ENCODE measurements at places on chromosomes 5 and 9.

DNA sequence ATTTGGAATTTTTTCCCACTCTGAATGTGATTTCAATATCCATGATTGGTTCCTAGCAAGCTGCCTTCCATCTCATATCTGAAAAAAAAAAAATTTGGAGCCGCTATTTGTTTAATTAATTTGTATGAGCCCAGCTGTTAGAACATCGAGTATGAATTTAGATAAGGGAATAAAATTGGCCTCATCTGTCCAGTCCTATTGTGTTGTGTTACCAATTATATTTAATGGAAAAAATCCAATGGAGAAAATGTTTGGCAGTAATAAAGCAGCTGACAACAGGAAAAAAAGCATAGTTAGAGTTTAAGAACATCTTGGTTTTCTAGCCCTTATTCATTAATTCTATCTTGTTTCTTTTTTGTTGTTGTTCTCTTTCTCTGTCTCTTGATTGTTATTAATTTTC, 735.6 kb upstream of the RIOK2 start:
- DNase-seq = no peak

- peak; percentile 21 for DNase-seq
Measured at GRCh38 chr9:7536310-7536939, 263.2 kb downstream of the DMAC1 start.

DNA sequence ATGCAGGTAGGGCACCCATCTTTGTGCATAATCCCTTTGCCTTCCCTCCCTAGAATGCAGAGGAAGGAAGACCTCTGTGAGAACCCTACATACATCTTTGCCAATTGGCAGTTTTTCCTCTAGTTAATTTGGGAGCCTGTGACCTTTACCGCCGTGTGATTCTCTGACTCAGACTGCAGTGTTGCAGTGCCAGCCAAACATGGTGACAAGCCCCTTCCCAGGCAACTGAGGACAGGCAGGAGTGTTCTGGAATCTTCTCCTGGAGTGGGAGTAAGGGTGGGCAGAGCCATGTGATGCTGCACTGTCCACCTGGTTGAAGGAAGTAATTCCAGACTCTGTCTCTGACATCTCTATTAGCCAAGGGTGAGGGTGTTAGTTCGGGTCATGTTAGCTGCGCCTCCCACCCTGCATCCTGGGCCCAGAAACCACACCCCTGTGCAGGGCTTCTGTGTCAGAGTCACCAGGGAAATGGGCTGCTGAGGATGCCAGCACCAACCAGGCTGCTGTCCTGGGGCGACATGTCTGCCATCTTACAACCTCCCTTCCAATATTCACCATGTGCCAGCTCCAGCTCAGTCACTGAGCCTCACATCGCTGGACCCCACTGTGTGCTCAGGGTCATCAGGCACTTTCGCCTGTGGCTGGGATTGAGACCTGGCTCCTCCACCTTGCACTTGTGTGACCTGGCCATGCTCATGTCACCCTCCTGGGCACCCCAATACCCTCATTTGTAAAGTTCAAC, 21.8 kb downstream of the KCNIP1 start:
- no peak for DNase-seq

DNA sequence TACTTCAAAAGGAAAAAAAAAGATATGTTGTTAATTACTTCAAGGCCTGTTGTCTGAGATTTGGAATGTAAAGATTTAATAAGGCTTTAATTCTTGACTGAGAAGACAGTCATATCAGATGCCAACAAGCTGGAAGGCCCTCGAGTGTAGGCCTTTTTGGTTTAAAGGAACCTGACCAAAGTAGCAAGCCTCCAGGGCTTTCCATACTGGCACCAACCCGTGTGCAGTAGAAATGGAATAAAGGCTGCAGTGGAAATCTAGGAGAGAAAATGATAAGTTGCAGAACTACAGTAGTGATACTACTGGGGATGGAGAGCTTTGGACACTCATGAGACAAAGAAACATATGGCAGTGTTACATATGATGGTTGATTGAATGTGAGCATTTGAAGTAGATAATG, 358.0 kb downstream of the TAF11L14 start:
- DNase-seq = no peak

GRCh38 chr5:97844797-97845196, 661.8 kb upstream of the RIOK2 start:
- no peak for DNase-seq

GRCh38 chr5:119368238-119368630, 12.4 kb downstream of the TNFAIP8 start:
- DNase-seq = no peak

DNA sequence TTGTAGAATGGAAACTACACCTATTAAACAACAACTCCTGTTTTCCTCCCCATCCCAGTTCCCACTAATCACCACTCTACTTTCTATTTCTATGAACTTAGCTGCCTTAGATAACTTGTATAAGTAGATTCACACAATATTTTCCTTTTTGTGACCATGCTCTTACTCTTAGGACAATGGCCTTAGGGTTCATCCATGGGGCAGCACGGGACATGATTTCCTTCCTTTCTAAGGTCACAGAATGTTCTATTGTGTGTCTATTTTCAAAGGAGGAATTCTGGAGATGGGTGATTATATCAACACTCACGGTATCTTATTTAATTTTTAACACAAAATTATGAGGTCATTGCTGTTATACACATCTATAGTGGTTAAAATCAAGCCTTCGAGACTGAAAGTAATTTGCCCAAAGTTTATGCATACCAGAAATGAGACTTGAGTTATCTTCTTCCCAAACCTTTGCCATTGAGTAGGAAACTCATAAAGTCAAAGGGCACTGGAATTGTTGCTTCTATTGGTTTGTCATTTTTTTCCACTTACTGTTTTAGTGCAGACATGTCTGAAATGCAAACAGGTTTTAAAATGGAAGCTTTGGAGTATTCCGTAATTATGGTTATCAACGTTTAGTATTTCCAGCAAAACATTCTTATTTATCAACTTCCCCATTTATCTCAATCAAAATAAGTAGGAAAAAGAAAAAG, 23.6 kb downstream of the CTSL start:
- no peak for DNase-seq

- no peak for DNase-seq
Measured at GRCh38 chr5:107523029-107523680, 147.6 kb downstream of the EFNA5 start.

- no peak for DNase-seq
Measured at GRCh38 chr5:60257596-60258271, 364.2 kb upstream of the PDE4D start.

GRCh38 chr9:136565086-136565714, 19.4 kb upstream of the NOTCH1 start:
- DNase-seq = no peak

GRCh38 chr9:87370049-87370685, 127.5 kb upstream of the DAPK1 start:
- no peak for DNase-seq

Measured in EL (cell line).